Spleen (tissue), 13 donors: ENCODE measurements at places on chromosomes 1 and 21. TPM values are rescaled to one million over a fixed set of nuclear protein-coding genes. Genes with fewer than 3 reads are reported as not detected.

GRCh38 chr1:21176586-21177555 is at the start of gene EIF4G3:
Gene EIF4G3 (minus strand): TSS chr1:21176897. CDS start chr1:21002742, 174,155 bp downstream.
- DNase-seq: peak; percentile 100

DNA sequence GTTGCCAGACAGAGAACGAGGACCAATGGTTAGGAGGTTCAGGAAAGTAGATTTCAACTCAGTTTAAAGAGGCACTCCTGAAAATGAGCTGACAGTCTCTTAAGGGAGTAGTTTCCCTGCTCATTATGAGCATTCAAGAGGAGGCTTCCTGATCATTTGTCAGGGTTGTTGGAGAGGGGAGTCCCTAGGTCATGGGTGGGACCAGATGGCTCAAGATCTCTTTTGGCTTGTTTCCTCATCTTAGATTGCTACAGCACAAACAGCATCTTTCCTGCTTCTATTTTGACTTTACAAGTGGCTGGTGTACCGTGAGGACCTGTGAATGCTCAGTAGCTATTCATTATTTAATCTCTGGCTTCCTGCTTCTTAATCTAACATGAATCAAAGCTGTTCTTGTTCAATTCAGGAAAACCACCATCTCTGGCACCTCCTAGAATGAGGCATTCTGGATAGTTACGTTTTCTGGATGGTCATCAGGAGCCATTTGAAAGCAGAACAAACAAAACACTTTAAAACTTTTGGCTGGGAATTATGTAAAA is 47.6 kb downstream of the PEX14 start:
- DNase-seq: no peak

GRCh38 chr21:15874615-15875014 is 144.8 kb downstream of the USP25 start:
- DNase-seq: no peak

- DNase-seq: no peak
These were observed 31.9 kb downstream of the PRKCZ start for GRCh38 chr1:2082064-2082463.

DNA sequence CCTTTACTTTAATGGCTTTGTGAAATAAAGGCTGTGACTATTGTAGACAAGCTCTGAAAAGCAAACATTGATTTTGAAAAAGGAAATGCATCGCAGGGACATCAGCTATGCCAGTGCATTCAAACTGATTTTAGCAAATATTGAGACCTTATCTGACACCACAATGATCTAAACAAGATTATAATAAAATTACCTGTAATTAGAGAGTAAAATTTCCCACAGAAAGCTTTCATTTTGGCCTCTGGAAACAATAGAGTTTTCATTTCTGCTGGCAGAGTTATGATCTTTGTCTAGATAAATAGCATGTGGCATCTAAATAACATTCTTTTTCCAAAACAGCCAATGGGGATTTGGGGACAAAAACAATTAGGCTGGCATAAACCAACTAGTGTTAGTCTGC is 650.4 kb upstream of the PRMT6 start:
- DNase-seq: no peak

CELA3B gene
- total RNA-seq: not detected
